ENCODE measurements at places on chromosomes 5 and 9.

DNA sequence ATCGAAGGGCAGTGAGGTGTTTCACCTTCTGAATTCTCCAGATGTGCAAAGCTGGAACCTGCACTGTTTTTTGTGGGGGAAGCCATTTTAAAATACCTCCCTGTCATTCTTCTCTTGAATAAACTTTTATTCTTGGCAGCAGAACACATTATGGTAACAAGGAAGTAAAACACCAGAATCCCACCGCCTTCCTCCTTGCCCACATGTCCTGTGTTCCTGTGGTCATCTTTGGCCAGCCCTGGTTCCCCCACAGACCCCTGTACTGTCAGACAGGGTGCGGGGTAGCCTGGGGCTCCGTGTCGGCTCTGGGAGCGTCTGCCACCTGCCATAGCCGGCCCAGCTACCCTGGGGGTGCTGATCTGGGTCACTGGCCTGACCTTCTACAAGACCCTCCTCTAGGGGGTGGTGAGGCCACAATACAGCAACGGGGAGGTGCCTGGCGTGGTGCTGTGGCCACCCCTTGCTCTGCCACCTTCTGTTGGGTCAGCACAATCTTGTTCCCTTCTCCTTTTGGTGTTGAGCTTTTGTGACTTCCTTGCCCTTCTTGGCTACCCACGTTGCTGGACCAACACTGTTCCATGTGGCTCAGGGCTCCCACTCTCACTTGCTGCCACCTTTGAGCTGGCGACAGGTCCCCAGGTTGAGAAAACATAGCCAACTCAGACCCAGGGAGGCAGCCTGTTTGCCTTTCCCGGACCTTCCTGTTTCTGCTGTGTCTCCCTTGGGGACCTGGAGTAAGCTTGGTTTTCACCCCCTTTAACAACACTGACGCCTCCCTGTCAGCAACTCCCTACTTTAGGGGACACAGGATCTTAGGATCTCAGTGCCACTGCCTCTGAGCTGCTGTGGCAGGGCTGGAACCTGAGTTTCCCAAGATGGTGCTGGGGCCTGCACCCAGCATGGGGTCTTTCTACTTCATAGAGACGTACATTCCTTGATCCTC, 4.8 kb downstream of the WNK2 start:
- no peak for DNase-seq

GRCh38 chr9:130630506-130631330, 33.7 kb upstream of the PRDM12 start:
- no peak for DNase-seq

GRCh38 chr5:43623048-43623680, 20.2 kb downstream of the NNT start:
- DNase-seq: no peak

- no peak for DNase-seq
These were observed 184.9 kb downstream of the PCSK1 start for GRCh38 chr5:96248131-96248530.

DNA sequence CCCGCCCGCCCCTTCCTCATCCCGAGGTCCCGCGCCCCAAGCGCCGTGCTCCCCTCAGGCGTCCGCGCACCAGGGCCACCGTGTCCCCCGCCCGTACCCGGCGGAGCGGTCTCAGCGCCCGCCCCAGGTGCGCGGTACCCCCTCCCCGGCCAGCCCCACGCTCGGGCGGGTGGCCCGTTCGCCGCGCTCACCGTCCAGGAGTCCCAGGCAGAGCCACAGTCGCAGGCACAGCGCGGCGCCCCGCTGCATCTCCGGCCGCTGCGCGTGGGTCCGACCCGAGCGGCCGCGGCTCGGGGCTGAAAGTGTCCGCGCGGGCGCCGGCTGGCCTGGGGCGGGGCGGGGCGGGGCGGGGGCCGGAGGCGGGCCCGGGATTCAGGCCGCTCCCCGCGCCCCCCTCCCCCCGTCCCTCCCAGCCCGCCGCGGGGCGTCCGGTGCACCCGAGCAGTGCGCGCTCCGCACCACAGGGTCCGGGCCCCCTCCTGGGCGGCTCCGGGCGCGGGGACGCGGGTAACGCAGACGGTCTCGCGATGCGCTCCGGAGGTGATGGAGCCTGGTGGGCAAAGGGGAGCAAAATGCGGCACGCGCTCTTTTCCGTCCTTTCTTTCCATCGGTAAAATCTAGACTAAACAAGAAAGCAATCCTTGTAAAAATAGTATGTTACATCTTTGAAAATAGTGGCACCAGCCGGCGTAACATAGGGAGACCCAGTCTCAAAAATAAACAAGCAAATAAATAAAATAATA, at the start of gene FLT4:
Gene FLT4, minus strand, starts transcription at position 304 of the 743 bp plus-strand sequence. Its CDS starts 55 bp downstream, at position 249.
- DNase-seq: no peak

DNA sequence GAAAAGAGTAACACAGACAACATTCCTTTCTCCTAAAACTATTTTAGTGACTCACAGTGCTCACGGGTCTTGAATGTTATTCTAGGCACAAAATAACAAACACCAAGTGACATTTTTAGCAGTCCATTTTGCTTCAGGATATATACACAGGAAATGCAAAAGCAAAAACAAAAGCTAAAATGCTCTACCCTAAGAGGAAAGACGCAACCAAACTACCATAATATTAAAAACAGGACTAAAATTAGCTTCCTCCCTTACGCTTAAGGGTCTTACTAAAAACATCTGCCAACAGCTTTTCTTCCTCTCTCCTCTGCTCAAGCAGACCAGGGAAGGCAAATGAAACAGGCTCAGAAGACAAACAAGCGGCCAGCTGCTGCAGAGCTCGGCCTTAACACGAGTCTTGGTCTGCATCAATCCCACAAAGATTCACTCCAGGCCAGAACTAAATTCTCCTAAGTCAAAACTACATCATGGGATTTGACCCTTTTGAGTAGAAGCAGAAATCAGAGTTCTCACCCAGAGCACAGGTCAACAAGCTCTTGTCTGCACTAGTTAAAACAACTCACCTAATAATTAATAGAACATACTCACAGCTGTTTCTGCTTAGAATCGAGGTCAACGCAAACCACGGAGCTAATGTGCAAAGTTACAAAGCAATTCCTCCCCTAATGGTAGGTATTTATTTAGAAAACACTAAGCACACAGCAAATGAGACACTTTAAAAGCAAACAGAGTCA, 62.3 kb downstream of the RAPGEF1 start:
- no peak for DNase-seq

GRCh38 chr5:11130131-11130530, 369.1 kb upstream of the DAP start:
- no peak for DNase-seq

DNA sequence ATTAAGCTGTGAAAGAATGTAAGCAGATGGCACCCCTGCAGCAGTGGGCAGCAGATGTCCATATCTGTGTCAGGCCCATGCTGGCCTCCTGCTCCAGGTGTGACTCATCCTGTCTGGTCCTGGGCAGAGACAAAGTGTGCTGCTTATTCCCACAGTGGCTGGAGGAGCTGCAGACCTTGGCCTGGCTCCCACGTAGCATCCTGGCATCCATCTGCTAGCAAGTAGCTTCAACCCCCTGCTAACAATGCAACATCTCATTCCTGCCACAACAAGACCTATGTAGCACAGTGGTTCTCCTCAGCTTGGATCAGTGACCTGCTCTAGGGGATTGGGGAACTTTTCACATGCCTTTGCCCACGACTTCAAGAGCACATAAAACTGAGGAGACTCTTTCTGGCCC, 126.4 kb upstream of the SLC12A2 start:
- DNase-seq: no peak

GRCh38 chr5:180074462-180074861, 2.9 kb upstream of the RNF130 start:
- no peak for DNase-seq

DNA sequence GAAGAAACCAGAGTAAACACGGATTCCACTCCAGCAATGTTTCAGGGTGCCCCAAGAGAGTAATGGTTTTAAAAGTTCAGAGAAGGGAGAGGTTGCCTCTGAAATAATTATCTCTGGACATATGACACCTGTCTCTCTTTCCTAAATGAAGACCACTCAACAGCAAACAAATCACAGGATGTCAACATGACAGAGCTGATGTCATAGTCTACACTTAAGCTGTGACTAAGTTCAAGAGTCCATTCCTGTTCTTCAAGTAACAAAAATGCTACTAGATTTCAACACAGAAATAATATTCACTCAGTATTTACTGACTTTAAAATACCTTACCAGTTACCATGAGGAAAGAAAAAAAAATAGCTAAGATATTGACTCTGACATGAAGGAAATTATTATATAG, 44.7 kb upstream of the SLC30A5 start:
- no peak for DNase-seq

GRCh38 chr9:75602060-75602459, 288.4 kb upstream of the PCSK5 start:
- no peak for DNase-seq

DNA sequence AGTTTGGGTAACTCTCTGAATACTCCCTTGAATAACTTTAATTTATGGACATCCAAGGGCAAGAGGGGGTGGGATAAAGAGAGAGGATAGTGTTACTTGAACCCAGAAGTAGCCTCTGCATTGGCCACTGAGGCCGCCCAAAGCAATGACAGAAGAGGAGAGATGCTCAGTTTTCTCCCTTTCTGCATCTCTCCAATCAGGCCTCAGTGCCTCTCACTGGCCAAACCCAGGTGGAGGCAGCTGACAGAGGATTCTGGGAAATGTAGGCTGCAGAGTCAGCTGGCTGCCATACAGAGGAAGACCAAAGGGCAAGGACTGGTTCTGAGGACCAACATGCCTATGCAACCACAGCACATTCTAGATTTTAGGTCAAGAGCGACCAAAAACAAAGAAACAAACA, 719.4 kb downstream of the MAT2B start:
- DNase-seq: no peak

DNA sequence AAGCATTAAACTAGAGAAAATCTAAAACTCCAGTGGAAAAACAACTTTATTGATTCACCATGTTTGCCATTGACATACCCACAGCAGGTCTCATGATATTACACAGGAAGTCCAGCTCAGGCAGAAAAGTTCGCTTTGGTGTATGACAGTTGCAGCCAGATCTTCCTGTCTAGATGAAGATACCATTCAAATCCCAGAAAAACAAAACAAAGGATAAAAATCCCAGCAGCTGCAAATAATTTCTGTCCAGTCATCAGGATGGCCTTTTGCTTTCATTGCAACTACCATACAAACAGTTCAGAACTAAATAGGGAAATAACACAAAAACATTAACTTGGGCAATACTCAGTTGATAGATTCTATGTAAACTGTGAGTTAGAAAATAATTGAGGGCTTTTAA, 136.0 kb upstream of the NREP start:
- DNase-seq: no peak

- no peak for DNase-seq
These were observed 10.3 kb downstream of the LPCAT1 start for GRCh38 chr5:1513326-1514026.

DNA sequence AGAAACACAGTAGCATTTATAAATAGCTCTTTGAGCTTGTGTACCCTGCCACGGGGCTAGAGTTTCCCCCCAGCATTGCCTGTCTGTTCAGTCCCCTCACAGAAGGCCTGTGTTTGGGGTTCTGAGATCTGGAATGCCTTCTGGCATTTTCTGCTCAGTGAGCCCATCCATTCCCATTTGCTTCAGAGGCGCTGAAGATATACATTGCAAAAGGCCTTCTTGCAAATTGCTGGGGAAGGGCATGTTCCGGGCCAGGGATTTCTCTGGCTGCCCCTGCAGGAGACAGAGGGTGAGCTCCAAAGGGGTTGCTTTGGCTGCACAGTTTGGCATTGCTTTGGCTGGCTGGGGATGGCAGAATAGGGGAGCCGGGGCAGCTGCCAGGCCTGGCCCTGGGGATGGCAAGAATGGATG, 308.4 kb downstream of the MSX2 start:
- no peak for DNase-seq

- DNase-seq: no peak
These were observed 291.9 kb upstream of the PDE4D start for GRCh38 chr5:60185231-60186099.

- no peak for DNase-seq
These were observed 624.4 kb upstream of the C9orf72 start for GRCh38 chr9:28197653-28198052.

DNA sequence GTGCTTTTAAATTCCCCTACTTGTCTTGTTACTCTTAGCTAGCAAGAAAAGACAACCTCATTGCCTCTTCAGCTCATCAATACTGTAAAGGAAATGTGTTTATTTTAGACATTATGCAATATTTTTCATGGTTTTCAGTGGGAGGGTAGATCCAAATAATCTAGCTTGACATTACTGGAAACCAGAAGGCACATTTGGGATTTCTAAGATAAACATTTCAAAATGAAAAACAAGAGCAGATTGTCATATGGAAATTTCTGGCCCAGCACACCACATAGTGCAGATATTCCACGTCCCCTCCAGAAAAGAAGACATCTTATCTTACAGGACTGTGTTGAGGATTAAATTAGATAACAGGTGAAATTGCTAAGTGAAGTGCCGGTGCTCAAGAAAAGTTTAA, 296.9 kb downstream of the MSX2 start:
- no peak for DNase-seq

GRCh38 chr9:100589582-100589981, 11.7 kb downstream of the CAVIN4 start:
- DNase-seq: no peak

- no peak for DNase-seq
These were observed 16.2 kb upstream of the SLC6A3 start for GRCh38 chr5:1461396-1461795.

- no peak for DNase-seq
These were observed 13.8 kb upstream of the CLIC3 start for GRCh38 chr9:137009938-137010732.

GRCh38 chr5:172733131-172733973, 37.6 kb downstream of the DUSP1 start:
- no peak for DNase-seq

GRCh38 chr9:38088006-38088925, 19.2 kb upstream of the SHB start:
- peak; percentile 58 for DNase-seq

- no peak for DNase-seq
These were observed 18.1 kb downstream of the SWI5 start for GRCh38 chr9:128294142-128294541.

DNA sequence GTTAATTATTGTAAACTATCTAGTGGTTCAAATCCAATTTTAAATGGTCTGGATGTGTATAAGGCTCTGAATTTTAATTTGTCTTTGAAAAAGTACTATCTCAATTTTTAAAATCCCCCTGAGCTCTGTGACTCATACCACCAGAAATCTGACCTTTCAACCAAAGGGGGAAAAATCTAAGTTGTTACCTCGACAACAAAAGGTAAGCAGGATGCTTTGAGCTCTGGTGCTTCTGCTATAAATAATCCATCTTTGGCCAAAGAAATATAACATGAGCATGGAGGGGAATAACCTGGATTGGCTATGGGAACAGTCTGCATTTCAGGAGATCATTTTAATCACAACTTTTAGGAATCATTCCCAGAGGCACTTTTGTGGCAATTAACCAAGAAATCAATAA, 76.3 kb upstream of the PCSK1 start:
- DNase-seq: no peak

DNA sequence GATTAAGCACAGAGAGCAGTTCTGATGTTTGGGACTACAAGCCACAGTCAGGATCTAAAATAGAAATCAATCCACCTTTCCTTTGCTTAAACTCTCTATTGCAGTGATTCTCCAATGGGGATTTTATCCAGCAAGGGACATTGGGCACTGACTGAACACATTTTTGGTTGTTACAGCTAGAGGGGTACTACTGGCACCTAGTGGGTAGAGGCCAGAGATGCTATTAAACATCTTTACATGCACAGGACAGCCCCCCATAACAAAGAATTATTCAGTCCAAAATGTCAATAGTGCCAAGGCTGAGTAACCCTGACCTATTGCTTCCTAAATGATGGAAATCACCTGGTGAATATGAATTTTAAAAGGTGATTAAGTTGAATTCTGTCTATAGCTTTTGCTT, 12.0 kb downstream of the ZNF622 start:
- no peak for DNase-seq
